Esophagus squamous epithelium (tissue), 5 donors: ENCODE measurements at places on chromosomes 5 and 9.

DNA sequence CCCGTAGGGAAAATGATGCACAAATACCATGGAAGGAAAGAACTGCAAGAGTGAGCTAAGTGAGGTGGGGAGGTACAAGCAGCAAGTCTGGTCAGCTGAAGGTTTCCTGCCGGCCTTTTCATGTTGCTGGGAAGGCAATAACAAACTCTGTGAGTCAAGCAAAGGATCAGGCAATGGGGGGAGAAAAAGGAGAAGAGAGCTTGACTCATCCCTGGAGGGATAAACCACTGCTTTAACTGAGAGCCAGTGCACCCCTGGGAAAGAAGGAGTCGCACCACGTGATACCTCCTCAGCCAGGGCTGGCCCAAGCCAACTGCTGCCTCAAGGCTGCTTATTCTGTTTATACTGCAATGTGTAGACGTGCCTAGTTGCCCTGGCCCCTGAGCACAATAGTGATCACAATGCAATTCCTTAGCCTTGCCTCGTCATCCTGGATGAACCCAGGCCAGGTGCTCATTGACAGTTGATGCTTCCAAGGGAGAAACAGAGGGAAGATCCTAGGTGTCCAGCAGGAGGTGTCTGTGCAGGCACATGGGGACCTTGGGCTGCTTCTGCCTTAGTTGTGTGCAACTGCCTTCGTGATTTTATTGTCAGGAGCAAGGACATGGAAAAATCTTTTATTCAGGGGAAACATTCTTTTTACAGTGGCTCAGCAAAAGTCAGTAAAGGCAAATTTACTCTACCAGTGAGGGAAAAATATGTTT is 203.0 kb upstream of the TUT7 start:
- DNase-seq = no peak
- H3K27ac ChIP-seq = no peak overlapping the region
- no peaks in the 10 kb centered on the region for H3K27me3 ChIP-seq
- no peaks in the 10 kb centered on the region for H3K4me1 ChIP-seq

DNA sequence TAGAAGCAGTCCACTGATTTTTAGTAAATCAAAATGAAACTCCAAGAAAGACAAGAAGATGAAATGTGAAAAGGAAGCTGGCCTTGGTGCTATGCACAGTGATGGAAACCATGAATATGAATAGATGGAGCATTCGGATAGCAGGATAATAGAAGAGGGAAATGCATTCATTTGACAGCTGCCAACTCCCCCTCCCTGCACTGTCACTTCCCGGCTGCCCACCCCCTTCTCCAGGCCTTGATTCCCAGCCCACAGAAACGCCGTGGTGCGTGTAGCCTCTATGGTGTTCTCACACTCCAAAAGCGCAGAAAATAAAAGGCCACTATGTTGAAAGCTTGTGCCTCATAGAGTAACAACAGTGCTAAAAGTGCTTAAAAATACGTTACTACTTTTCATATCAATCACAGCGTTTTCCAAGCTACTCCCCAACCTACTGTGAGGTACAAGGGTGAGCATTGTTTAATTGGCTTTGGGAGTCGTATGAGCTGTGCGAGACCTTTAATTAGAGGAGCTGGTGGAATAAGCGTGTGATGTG is 26.1 kb upstream of the IFNK start:
- no peaks in the 10 kb centered on the region for H3K27me3 ChIP-seq
- no peak overlapping the region for H3K27ac ChIP-seq
- H3K4me1 ChIP-seq = peaks cover 9% of the 10 kb centered on the region
- no peak for DNase-seq

- peaks cover 29% of the 10 kb centered on the region for H3K4me1 ChIP-seq
- H3K4me3 ChIP-seq = no peak overlapping the region
- H3K27me3 ChIP-seq = no peaks in the 10 kb centered on the region
- H3K27ac ChIP-seq = peak overlapping the region; percentile 76
- no peaks in the 10 kb centered on the region for H3K36me3 ChIP-seq
These were observed 268.7 kb downstream of the AOPEP start for GRCh38 chr9:94995048-94995693.

DNA sequence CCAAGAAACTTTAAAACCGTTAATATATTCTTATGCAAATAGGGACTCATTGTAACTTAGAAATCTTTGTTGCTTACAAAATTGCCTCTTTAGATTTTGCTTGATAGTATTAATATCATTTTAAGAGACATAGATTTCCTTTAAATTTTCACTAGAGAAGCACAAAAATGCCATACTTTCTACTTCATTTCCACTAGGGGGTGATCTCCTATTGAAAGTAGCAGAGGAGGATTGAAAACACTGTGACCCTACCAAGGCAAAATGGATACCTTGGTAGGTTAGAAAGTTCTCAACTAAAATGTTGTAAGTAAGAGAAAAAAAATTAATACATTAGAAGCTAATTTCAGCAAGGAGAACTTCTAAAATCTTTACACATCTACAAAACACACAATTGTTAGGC is 204.9 kb downstream of the CHSY3 start:
- H3K27me3 ChIP-seq = no peaks in the 10 kb centered on the region
- H3K4me3 ChIP-seq = no peak overlapping the region
- DNase-seq = no peak
- H3K4me1 ChIP-seq = no peaks in the 10 kb centered on the region
- H3K36me3 ChIP-seq = no peaks in the 10 kb centered on the region
- no peak overlapping the region for H3K27ac ChIP-seq

- DNase-seq = no peak
- no peak overlapping the region for H3K27ac ChIP-seq
- H3K4me3 ChIP-seq = no peak overlapping the region
- H3K4me1 ChIP-seq = no peaks in the 10 kb centered on the region
- H3K36me3 ChIP-seq = no peaks in the 10 kb centered on the region
These were observed 392.1 kb downstream of the DTWD2 start for GRCh38 chr5:118596255-118596654.

GRCh38 chr9:120383999-120384924 is 195.7 kb downstream of the CDK5RAP2 start:
- H3K4me1 ChIP-seq = no peaks in the 10 kb centered on the region
- H3K36me3 ChIP-seq = peaks cover 16% of the 10 kb centered on the region
- no peak overlapping the region for H3K4me3 ChIP-seq
- no peaks in the 10 kb centered on the region for H3K27me3 ChIP-seq

GRCh38 chr5:166724284-166724683 is 1567.2 kb upstream of the WWC1 start:
- H3K36me3 ChIP-seq = no peaks in the 10 kb centered on the region
- H3K27me3 ChIP-seq = no peaks in the 10 kb centered on the region
- H3K4me3 ChIP-seq = no peak overlapping the region
- H3K4me1 ChIP-seq = no peaks in the 10 kb centered on the region
